ENCODE measurements at places on chromosomes 6 and 20.

- no peak for DNase-seq
These were observed 166.0 kb downstream of the RALGAPA2 start for GRCh38 chr20:20546402-20546801.

DNA sequence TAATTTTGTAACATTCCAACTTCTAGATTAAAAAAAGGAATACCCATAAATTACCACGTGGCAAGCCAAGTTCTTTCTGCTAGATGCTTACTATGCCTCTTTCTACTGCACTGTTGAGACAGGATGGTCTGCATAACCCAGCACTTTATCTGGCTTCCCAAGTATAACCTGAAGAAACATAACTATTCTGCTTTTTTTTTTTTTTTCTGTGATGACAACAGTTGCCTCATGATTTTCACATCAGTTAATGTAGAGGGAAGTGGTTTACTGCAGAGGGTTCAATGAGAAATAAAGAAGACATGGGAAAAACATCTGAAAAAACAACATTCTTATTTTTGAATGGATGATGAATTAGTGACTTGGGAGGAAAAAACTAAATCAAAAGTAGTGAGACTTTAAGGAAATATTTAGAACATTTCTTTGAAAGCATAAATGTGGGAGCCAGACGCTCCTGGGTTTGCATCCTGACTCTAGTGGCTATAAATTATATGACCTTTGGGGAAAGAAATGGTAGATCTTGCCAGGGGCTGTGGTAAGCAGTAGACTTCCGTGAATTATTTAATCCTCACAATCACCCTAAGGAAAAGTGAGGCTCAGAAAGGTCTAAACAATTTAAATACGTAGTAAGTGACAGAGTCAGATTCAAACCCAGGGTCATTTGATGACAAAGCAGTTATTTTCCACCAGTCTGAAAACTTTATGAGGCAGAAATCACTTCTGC is 230.7 kb downstream of the PHACTR1 start:
- peak; percentile 56 for DNase-seq

GRCh38 chr6:35500782-35501181 is 3.9 kb upstream of the TEAD3 start:
- DNase-seq = peak; percentile 20

DNA sequence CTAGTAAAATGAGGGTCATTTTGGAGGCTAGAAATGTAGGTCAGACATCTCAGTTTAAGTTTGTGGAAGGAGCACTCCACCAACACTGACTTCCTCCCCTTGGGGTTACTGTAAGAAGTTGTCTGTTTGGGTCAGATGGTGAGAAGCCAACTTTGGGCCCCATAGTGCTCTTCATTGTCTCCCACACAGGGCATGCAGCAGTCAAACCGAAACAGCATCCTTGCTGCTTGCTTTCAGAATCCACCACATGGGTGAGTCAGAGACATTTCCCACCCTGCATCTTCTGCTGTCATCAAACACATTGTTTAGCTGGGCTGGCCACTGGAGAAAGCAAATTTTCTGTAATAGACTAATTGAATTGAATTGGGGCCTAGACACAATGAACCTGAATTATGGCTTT is 16.8 kb downstream of the IL17F start:
- no peak for DNase-seq

GRCh38 chr20:31685853-31686643 is 36.6 kb downstream of the BCL2L1 start:
- DNase-seq = no peak

GRCh38 chr6:91660893-91661292 is 1074.0 kb upstream of the MAP3K7 start:
- no peak for DNase-seq

DNA sequence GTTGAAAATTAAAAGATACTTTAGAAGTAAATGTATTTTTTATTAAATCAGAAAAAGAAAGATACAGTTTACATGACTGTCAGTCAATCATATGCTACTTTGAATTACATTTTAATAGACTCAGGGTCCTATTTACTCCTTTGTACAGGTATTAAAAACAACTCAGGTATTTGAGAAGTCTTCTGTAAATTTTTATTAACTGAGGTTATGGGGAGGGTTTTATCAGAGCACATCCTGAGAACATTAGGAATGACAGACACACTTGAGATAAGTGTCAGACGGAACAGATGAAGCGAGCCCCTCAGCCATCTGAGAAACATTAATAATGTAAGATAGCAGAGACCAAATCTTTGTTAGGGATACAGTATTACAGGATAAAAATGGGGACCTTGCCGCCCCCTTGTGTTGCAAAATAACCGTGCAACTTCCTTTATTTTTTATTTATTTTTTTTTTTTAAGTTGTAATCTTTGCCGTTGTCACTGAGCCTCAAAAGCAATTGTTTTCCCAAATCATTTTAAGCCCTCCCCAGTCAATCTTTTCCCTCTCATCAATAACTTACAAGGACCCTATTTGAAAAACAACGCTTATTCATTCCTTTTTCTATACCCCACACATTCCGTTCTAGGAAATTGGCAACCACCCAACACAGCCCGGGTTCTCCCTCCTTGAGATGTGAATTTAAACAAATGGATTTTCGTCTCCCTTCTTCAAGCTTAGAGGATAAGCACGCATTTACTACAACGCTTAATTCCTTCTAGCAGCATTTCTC is 126.7 kb downstream of the BCAS1 start:
- no peak for DNase-seq

DNA sequence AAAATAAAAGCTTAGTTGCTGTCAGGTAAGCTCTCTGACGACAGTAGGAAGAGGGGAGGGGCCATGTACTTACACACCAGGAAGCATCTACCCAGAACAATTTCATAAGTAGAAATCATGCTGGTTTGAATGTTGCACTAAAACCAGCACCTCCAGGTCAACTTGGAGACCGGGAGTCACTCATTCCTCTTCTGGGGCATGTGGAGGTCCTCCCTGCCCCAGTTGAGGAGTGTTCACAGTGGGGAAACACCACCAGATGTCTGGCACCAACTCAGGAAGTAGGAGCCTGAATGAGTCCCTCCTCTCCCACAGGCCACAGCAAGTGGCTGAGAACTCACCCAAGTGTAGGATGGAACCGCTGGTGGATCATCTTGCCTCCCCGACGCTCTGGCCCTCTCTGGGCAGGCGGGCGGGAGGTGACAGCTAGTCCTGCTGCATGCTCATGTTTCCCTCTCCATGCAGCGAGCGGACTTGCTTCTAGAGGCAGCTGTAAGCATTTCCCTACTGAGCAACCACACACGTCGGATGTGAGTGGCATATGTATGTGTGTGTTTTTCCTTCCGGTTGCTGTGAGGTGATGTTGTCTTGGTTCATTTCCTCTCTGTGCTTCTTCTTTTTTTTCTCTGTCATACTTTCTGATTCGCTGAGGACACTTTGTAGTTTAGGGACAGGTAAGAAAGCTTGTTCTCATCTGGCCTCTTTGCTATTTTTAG is 149.5 kb upstream of the NEDD9 start:
- DNase-seq = peak; percentile 73

GRCh38 chr6:144786825-144787224 is 501.7 kb downstream of the UTRN start:
- DNase-seq = no peak

- peak; percentile 78 for DNase-seq
These were observed 89.8 kb upstream of the PRSS16 start for GRCh38 chr6:27157459-27158315.

Data from suppressor macrophage treated with lipopolysaccharide for 4 hours (primary cell).